Neural progenitor cell (in vitro differentiated cells): ENCODE measurements at places on chromosomes 4 and X.
A peak's percentile ranks its signal among the peaks of the same experiment; 100 is the strongest.

GRCh38 chr4:32192363-32192762 is 1472.2 kb downstream of the PCDH7 start:
- DNase-seq, result no peak

- DNase-seq, result no peak
These were observed 204.7 kb downstream of the TLL1 start for GRCh38 chr4:166077782-166078181.

DNA sequence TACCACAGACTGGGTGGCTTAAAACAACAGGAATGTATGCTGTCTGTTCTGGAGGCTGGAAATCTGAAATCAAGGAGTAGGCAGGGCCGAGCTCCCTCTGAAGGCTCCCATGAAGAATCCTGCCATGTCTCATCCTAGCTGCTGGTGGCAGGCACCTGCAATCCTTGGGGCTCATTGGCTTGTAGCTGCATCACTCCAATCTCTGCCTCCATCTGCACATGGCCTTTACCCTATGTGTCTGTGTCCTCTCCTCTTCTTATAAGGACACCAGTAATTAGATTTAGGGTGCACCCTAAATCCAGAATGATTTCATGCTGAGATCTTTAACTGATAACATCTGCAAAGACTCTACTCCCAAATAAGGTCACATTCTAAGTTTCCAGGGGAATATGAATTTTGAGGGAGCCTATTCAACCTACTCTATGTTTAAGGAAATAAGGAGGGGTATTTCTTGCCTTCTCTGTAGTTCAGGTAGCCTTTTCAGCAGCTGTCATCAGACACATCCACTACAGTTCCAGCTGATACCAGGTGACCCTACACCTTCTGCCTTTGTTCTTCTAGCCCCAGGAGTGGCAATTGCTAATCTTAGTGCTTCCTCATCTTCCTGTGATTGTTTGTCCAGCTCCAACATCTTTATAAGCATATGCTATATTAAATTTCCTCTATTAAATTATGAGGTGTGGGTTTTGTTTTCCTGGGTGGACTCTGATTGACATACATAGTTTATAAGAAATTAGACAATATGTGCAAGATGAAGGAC is 295.1 kb upstream of the TAPT1 start:
- DNase-seq, result no peak

DNA sequence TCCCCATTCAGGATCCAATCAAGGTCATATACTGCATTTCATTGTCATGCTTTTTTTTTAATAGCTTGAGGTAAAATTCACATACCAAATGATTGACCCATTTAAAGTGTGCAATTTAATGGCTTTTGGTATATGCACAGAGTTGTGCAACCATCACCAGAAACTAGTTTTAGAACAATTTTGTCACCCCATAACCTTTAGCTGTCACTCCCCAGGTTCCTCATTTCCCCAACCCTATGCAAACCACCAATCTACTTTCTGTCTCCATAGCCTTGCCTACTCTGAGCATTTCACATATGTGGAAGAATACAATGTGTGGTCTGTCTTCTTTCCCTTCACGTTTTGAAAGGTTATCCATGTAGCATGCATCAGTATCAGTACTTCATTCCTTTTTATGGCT is 1.4 kb upstream of the SMAD1 start:
- DNase-seq, result no peak

- no peak for DNase-seq
These were observed 26.4 kb upstream of the SEC24B start for GRCh38 chr4:109407027-109407737.

DNA sequence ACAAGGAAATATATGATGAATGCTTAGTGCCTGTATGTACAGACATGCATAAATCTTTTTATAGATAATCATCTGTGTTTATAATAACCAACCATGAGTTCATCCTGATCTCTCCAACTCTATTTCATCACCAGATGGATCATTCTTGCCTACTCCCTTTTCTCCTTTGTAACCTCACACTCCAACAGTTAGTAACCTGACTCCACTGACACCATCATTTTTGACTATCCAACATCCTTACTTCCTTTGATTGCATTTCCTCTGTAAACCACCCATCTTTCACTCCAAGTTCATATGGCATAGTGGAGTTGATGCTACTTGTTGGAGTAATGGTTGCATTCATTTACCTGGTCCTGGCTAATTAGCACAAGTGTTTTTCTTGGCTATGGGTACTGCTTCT is 170.6 kb downstream of the ZNF330 start:
- no peak for DNase-seq

- peak; percentile 12 for DNase-seq
These were observed 55.3 kb upstream of the KCNIP4 start for GRCh38 chr4:22003878-22004277.
